ENCODE measurements at places on chromosomes 3 and 15.

- no peak overlapping the region for H3K4me3 ChIP-seq
- no peaks in the 10 kb centered on the region for H3K36me3 ChIP-seq
- H3K4me1 ChIP-seq = no peaks in the 10 kb centered on the region
- DNase-seq = peak; percentile 6
Observed at GRCh38 chr15:61115679-61116078, 113.4 kb downstream of the RORA start.

DNA sequence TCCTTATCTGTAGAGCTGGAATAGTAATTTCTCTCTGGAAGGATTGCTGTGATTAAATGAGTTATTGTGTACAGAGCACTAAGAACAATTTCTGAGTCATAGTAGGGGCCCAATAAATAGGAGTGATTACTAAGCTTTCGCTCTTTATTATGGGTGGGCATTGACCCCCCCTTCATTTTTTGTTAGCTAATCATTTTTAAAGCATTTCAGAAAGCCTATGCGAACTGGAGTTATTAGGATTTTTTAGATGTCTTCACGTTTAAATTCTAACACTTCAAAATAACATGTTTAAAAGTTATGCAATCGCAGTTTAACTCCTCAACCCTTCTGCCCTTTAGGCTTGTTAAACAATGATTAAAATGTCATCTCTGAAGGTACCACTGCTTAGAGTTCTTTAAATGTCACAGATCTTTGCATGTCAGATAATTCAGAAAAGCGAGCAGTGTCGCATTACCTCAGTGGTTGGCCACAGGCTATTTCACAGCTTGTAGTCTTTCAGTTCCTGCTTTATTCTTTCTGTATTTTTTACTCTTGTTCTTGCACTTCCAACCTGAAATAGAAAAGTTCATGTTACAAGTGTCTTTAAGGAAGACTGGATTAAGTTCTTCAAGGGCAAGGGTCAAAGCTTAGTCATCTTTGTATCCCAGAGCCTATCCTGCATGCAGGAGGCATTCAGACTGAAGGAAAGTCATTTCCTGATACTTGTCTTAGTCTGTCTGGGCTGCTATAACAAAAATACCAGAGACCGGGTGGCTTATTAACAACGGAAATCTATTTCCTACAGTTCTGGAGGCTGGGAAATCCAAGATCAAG lies 102.9 kb downstream of the FNDC3B start:
- peak overlapping the region; percentile 79 for H3K27ac ChIP-seq
- peak overlapping the region; percentile 33 for H3K4me3 ChIP-seq
- DNase-seq = peak; percentile 66
- H3K27me3 ChIP-seq = no peaks in the 10 kb centered on the region

DNA sequence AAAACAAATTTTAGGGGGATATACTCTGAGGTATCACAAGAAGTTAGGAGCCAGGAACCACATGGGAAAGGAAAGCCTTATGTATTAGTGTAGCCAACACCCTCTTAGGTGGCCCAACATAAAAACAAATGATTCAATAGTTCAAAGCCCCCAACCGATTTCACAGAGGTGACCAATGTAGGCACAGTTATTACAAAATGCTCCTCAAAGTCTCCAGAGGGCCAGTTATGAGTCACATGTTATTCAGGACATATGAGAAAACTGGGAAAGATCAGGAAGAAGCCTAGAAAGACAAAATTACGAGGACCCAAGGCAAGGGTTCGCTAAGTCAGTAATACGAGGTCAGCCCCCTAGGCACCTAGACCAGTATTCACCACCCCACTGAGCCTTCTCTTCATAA lies 29.9 kb upstream of the FBN1 start:
- H3K36me3 ChIP-seq = no peaks in the 10 kb centered on the region
- DNase-seq = peak; percentile 41
- H3K27ac ChIP-seq = no peak overlapping the region

- H3K27me3 ChIP-seq = peaks cover 41% of the 10 kb centered on the region
- H3K36me3 ChIP-seq = no peaks in the 10 kb centered on the region
- no peak overlapping the region for H3K27ac ChIP-seq
- no peaks in the 10 kb centered on the region for H3K4me1 ChIP-seq
- H3K4me3 ChIP-seq = no peak overlapping the region
Observed at GRCh38 chr15:70516408-70517193, 246.8 kb downstream of the UACA start.

DNA sequence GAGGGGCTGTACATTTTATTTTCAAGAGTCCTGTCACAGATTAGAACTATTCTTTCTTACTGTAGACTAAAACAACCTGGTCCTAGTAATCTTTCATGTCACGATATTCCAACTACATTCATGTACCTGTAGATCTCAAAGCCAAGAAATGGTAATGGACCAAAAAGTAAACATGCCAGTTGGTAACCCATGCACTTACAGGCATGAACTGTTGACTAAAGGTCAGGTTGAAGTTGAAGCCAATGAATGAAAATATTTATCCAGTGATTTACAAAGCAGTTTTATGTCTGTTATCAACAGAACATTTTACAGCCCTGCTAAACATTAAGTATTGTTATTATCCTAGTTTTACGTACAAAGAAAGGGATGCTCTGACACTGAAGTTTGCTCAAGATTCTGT lies 25.3 kb downstream of the LRRC57 start:
- H3K27ac ChIP-seq = no peak overlapping the region
- DNase-seq = no peak
- H3K36me3 ChIP-seq = peaks cover 68% of the 10 kb centered on the region
- no peaks in the 10 kb centered on the region for H3K4me1 ChIP-seq
- H3K4me3 ChIP-seq = no peak overlapping the region

DNA sequence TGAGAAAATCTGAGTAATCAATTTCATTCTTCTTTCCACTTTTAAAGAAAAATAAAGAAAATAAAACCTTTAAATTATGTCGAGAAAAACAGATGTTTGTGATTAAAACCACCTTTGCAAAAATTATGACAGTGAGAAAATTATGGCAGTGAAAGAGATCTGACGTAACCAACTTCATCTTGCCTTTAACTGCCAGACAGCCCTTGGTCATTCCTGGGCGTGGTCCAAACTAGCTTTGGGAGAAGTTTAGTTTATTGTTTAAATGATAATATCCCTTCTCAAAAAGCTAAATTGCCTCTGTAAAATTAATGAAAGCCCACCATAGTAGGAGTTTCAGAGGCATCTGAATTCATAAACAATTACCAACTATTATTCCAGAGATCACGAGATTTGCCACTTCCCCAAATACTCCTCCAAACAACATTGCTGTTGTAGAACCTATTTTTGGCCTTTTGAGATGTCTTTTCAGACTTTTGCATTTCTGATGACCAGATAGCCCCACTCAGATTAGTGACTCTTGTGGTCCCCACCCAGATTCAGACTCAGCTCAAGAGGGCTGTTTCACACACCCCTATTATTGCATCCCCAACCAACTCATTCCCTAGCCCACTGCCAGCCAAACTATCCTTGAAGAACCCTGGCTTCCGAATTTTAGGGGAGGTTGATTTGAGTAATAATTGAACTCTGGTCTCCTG lies 664.4 kb upstream of the CBLB start:
- H3K4me3 ChIP-seq = no peak overlapping the region
- H3K27ac ChIP-seq = no peak overlapping the region
- H3K36me3 ChIP-seq = no peaks in the 10 kb centered on the region
- H3K4me1 ChIP-seq = peaks cover 4% of the 10 kb centered on the region

DNA sequence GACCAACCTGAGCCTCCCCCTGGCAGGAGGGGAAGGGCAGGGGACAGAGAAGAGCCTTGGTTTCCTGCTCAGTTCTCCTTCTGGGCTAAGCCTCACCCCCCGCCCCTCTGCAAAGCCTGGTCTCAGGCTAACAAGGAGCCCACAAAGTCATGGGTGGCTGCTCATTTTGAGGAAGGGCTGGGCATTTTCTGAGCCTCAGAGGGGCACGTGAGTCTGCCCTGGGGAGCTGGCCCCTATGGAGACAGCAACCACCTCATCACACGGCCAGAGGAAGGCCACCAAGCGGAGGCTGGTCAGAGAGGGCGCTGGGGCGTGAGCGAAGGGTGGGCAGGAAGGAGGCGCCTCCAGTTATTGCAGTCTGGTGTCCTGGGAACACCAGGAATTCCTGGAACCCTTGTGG lies 18.7 kb downstream of the ABTB1 start:
- H3K4me1 ChIP-seq = peaks cover 5% of the 10 kb centered on the region
- H3K27ac ChIP-seq = peak overlapping the region; percentile 46
- no peak overlapping the region for H3K4me3 ChIP-seq
- H3K36me3 ChIP-seq = peaks cover 4% of the 10 kb centered on the region
- no peaks in the 10 kb centered on the region for H3K27me3 ChIP-seq

GRCh38 chr3:32947789-32948238 lies 3.6 kb upstream of the CCR4 start:
- peak; percentile 91 for DNase-seq
- no peak overlapping the region for H3K4me3 ChIP-seq
- no peak overlapping the region for H3K27ac ChIP-seq
- no peaks in the 10 kb centered on the region for H3K27me3 ChIP-seq
- no peaks in the 10 kb centered on the region for H3K36me3 ChIP-seq

DNA sequence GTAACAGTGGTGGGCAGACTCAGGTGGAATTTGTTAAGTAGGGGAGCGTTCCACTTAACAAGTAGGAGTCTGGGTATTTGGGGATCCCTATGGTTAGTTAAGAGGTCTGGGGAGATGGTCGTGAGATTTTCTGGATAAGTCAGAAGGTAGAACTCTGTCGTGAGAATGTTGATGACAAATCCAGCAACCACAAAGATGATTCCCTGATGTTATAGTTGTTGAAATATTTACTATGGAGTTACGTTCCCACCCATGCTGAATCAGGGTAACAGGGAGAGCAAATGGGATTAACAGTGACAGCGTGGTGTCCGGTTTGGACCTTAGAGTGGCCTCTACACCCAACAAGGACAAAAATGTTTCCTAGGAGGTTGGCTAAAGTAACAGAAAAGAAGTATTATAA lies 110.8 kb downstream of the MFSD1 start:
- peaks cover 27% of the 10 kb centered on the region for H3K27me3 ChIP-seq
- no peak overlapping the region for H3K4me3 ChIP-seq
- DNase-seq = no peak
- no peaks in the 10 kb centered on the region for H3K4me1 ChIP-seq
- no peak overlapping the region for H3K27ac ChIP-seq
- H3K36me3 ChIP-seq = no peaks in the 10 kb centered on the region

- H3K27ac ChIP-seq = no peak overlapping the region
- H3K4me1 ChIP-seq = peaks cover 12% of the 10 kb centered on the region
- H3K4me3 ChIP-seq = peak overlapping the region; percentile 46
- H3K27me3 ChIP-seq = no peaks in the 10 kb centered on the region
- no peak for DNase-seq
Observed at GRCh38 chr3:17749705-17750293, 7.4 kb upstream of the TBC1D5 start.

- no peak overlapping the region for H3K4me3 ChIP-seq
- H3K4me1 ChIP-seq = peaks cover 13% of the 10 kb centered on the region
- DNase-seq = no peak
- peaks cover 9% of the 10 kb centered on the region for H3K36me3 ChIP-seq
- no peaks in the 10 kb centered on the region for H3K27me3 ChIP-seq
Observed at GRCh38 chr3:184355261-184356040, 6.0 kb downstream of the CLCN2 start.

DNA sequence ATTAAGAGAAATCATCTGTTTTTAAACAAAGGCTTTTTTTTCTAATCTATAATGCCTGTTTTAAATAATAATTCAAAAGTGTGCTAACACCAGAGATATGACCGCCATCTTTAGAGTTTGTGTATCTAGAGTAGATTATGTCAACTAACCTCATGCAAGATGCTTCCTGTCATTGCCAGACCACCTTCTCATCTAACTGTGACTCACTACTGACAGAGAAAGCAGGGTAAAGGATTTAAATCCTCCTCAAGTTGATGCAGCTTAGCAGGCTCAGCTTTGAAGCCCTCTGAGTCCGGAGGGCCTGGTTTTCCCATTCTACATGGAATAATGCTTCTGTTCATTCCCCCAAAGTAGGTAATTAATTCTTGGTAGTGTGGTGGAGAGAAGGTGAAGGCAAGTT lies 108.5 kb downstream of the ECT2 start:
- H3K4me1 ChIP-seq = no peaks in the 10 kb centered on the region
- H3K36me3 ChIP-seq = no peaks in the 10 kb centered on the region
- no peak overlapping the region for H3K4me3 ChIP-seq
- no peak for DNase-seq
- peaks cover 26% of the 10 kb centered on the region for H3K27me3 ChIP-seq

DNA sequence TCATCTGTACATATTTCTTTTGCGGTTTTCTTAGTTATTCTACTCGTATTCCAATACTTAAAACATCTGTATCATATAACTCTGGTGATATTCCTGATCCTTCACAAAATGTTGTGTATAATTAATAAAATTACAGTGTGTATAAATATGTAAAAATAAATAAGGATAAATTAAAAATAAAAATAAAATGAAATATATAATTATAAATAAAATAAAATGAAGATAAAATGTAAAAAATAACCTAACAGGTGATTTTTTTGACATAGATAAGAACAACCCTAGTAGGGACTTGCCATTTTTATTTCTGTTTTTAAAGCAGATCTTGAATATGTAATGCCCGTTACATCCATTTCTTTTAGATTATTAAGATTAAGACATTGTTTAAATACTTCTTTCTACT lies 25.6 kb downstream of the IL1RAP start:
- H3K27me3 ChIP-seq = no peaks in the 10 kb centered on the region
- DNase-seq = no peak
- H3K27ac ChIP-seq = no peak overlapping the region
- peaks cover 10% of the 10 kb centered on the region for H3K36me3 ChIP-seq
- peaks cover 35% of the 10 kb centered on the region for H3K4me1 ChIP-seq
- no peak overlapping the region for H3K4me3 ChIP-seq

GRCh38 chr3:188390343-188390718 lies 236.4 kb downstream of the LPP start:
- no peak for DNase-seq
- H3K4me3 ChIP-seq = no peak overlapping the region
- peaks cover 31% of the 10 kb centered on the region for H3K4me1 ChIP-seq
- peak overlapping the region; percentile 89 for H3K27ac ChIP-seq
- no peaks in the 10 kb centered on the region for H3K27me3 ChIP-seq
- no peaks in the 10 kb centered on the region for H3K36me3 ChIP-seq

GRCh38 chr3:57283334-57283733 lies 9.2 kb downstream of the ASB14 start:
- H3K27ac ChIP-seq = no peak overlapping the region
- no peaks in the 10 kb centered on the region for H3K27me3 ChIP-seq
- no peak overlapping the region for H3K4me3 ChIP-seq
- no peaks in the 10 kb centered on the region for H3K4me1 ChIP-seq

- no peak for DNase-seq
- peaks cover 53% of the 10 kb centered on the region for H3K27me3 ChIP-seq
- H3K4me3 ChIP-seq = no peak overlapping the region
- no peak overlapping the region for H3K27ac ChIP-seq
Observed at GRCh38 chr3:103510760-103511159, 1075.9 kb downstream of the ZPLD1 start.

GRCh38 chr3:33954956-33955355 lies 156.5 kb downstream of the PDCD6IP start:
- H3K4me3 ChIP-seq = no peak overlapping the region
- peaks cover 34% of the 10 kb centered on the region for H3K27me3 ChIP-seq
- H3K27ac ChIP-seq = no peak overlapping the region
- H3K36me3 ChIP-seq = no peaks in the 10 kb centered on the region

- DNase-seq = no peak
- no peak overlapping the region for H3K4me3 ChIP-seq
- no peaks in the 10 kb centered on the region for H3K4me1 ChIP-seq
- no peaks in the 10 kb centered on the region for H3K27me3 ChIP-seq
Observed at GRCh38 chr3:72932416-72932815, 44.6 kb downstream of the GXYLT2 start.

- no peaks in the 10 kb centered on the region for H3K4me1 ChIP-seq
- DNase-seq = peak; percentile 58
- no peak overlapping the region for H3K27ac ChIP-seq
- peaks cover 48% of the 10 kb centered on the region for H3K27me3 ChIP-seq
Observed at GRCh38 chr3:156509189-156510174, 45.4 kb downstream of the SSR3 start.

GRCh38 chr3:43540624-43541023 lies 81.2 kb downstream of the ANO10 start:
- no peaks in the 10 kb centered on the region for H3K27me3 ChIP-seq
- peak; percentile 17 for DNase-seq
- H3K36me3 ChIP-seq = no peaks in the 10 kb centered on the region
